ENCODE measurements at places on chromosomes 11 and 22. TPM values are rescaled to one million over a fixed set of nuclear protein-coding genes. Genes with fewer than 3 reads are reported as not detected.

DNA sequence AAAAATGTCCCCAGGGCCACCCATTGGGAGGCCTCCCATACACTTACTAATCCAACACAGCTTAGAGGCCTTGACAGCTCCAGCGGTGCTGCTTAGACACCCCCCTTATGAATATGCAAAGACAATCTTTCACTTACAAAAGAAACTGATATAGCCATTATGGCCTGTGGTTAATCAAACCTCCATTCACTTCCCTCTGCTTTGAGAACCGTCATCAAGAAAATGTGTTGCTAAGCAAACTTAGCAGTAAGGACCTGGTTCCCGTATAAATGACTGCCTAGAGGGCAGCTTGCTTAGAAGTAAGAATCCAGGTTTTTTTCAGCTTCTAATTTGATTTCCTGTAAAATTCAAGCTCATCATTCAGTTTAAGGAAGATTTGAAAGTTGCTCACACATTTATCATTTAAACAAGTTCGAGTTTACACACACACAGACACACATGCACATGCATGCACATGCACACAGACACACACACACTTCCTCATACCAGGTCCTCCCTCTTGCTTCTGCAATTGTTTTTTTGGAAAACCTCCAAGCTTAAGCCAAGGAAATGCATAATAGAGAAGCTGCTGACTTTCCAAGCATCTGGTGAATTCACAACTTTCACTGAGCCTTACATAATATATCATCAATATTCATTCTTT, 137.7 kb upstream of the BLID start:
- DNase-seq = peak; percentile 28

- DNase-seq = no peak
These were observed 14.2 kb upstream of the MMP1 start for GRCh38 chr11:102812188-102812587.

Gene OR2AT4
- not detected for total RNA-seq

- DNase-seq = no peak
These were observed 54.2 kb downstream of the GRAMD4 start for GRCh38 chr22:46674367-46674781.
